ENCODE measurements at places on chromosomes 6 and 20.

DNA sequence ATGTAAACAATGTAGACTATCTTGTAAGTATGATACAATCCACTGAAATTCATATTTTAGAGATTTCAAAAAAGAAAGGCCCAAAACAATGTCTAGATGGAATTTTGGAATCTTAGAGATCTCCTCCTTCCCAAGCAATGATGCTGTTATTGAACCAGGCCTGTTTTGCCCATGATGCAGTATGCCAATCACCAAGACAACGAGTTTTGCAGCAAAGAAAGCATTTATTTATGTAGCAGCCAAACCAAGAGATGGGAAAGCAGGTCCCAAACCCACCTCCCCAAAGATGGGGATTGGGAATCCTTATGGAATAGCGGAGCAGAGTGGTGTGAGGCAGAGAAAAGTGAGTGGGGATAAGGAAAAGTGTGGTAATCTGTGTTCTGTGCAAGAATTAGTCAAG is 197.8 kb upstream of the NT5E start:
- no peak for DNase-seq

DNA sequence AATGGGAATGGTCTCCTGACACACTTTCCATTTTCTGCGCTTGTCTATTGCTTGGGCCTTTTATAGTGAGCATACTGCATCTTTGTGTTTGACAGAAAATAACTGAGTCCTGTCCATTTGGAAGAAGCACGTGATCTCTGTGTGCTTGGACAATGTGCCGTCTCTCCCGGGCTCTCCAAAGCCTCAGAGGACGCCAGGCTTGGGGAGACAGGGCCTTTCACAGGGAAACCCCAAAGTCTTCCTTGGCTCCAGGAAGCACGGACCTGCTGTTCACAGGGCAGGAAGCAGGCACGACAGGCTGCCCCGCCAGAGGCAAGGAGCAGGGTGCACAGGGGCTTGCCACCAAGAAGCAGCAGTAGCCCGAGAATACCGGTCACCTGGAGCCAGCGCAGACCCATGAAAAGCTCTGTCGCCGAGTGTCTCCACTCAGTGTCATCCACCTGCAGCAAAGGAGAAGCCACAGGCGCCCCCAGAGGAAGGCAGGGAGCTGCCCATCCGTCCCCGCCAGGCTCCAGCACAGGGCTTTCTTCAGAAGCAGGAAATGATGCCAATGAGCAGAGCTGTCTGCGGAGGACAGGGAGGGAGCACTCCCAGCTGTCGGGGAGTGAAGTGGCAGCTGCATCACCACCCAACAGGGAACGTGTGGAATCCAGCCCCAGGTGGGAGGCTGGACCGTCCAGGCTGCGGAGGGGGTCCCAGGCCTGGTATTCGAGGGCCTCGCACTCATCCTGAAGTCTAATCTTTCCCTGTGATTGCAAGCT is 135.1 kb downstream of the AGPAT4 start:
- no peak for DNase-seq

DNA sequence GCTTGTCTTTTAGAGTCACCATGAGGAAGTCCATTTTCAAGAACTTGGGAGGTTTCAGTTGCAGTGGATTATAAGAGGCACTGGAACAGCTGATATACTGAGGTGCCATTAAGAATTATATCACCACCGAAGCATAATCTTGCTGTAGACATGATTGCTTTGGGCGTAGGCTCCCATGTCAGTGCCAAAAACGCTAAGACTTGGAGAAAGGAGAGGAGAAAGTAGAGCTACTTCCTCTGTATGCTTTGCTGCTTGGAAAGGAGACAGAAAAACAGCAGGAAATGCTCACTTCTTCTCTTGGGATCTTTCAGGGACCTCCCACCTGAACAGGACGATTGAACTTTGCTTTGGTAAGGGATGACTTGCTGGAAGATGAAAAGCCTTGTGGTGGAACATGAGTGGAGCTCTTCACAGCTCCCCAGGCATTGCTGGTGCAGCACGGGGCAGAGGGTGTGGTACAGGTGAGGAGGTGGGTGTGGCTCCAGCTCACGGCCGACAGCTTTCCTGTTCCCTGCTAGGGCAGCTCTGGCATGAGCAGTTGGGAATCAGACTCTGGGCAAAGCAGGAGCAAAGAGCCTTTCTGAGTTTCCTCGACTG is 190.4 kb upstream of the JAG1 start:
- DNase-seq, result no peak

- DNase-seq, result no peak
Measured at GRCh38 chr6:13288481-13288880, 39.9 kb downstream of the TBC1D7 start.

DNA sequence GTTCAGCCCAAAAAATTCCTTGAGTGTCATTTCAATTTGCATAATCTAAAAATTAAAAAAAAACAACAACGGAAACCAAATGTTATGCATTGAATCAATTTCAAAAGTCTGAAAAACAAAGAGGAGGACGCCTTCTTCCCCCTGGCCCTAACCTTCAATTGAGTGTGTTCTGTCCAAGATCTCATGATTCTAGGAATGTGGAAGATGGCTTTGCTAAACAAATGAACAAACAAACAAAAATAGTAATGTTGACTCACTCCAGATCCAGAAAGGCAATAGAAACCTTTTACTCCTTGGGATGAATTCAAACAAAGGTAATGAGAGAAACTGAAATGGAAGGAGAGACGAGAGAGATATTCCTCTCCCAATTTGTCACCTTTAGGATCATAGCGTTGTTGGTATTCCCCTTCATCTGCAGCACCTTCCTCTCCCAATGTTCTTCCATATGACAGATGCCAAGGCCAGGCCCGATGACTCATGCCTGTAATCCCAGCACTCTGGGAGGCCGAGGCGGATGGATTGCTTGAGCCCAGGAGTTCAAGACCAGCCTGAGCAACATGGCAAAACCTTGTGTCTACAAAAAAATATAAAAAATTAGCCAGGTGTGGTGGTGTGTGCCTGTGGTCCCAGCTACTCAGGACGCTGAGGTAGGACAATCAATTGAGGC is 109.2 kb upstream of the ADGRF1 start:
- no peak for DNase-seq

GRCh38 chr20:44001667-44002596 is 87.3 kb downstream of the TOX2 start:
- no peak for DNase-seq

GRCh38 chr6:163291622-163292021 is 122.9 kb upstream of the QKI start:
- no peak for DNase-seq

Data from anterior cingulate cortex (tissue), 58 donors.